Stimulated activated CD8-positive, alpha-beta memory T cell treated with anti-CD3 and anti-CD28 coated beads, Interleukin-12 subunit alpha, Interleukin-12 subunit beta, amount 100 ng/mL, for 1 hour (primary cell): ENCODE measurements at places on chromosomes 7 and 10.
A peak's percentile ranks its signal among the peaks of the same experiment; 100 is the strongest.

- no peak for DNase-seq
Measured at GRCh38 chr7:101772508-101773211, 44.8 kb upstream of the CUX1 start.

- no peak for DNase-seq
Measured at GRCh38 chr10:48550977-48551376, 53.9 kb downstream of the ARHGAP22 start.

- DNase-seq = no peak
Measured at GRCh38 chr7:79719216-79719615, 265.7 kb upstream of the MAGI2 start.

- no peak for DNase-seq
Measured at GRCh38 chr7:137480824-137481365, 137.4 kb upstream of the PTN start.

GRCh38 chr7:147304376-147304775 lies 1187.8 kb downstream of the CNTNAP2 start:
- no peak for DNase-seq

DNA sequence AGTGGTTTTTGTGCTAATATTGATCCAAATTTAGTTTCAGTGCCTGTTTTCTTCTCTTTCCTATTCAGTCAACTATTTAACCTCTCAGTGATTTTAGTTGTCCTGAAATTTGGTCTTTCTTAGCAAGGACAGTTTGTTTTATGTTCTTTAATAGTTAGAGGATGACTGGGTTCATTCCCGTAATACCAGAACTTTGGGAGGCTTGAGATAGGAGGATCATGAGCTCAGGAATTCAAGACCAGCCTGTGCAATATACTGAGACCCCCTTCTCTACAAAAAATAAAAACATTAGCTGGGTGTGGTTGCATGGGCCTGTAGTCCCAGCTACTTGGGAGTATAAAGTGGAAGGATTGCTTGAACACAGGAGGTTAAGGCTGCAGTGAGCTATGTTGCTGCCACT lies 148.3 kb downstream of the EXOC4 start:
- DNase-seq = no peak

- no peak for DNase-seq
Measured at GRCh38 chr7:157274991-157275427, 61.8 kb upstream of the DNAJB6 start.

DNA sequence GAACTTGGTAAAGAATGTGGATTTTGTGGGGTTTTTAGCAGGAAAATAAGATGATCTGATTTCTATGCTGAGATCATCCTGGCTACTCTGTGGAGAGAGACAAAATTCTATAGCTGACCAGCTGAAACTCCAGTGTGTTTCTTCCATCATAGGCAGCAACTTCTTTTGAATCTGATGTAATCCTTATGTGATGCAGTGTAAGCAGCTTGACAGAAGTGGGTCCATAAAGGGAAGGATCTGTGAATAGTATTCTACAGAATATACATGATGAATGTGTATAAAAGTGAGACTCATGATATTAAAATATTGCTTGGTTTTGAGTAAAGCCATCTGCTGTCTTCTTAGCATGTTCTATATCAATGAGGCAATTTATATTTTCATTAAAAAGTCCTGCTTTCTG lies 4.4 kb downstream of the MYO3A start:
- DNase-seq = no peak

GRCh38 chr10:35770817-35771355 lies 128.8 kb upstream of the FZD8 start:
- no peak for DNase-seq

GRCh38 chr10:132324186-132324585 lies 7.8 kb upstream of the LRRC27 start:
- no peak for DNase-seq

DNA sequence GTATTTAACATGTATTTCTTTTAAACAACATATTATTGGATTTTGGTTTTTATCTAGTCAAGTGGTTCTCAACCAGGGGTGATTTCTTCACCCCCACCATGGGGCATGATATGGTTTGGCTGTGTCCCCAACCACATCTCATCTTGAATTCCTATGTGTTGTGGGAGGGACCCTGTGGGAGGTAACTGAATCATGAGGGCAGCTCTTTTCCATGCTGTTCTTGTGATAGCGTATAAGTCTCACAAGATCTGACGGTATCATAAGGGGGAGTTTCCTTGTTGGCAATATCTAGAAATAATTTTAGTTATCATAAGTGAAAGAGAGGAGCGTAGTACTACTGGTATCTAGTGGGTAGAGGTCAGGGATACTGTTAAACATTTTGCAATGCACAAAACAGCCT lies 37.6 kb downstream of the TMEM168 start:
- no peak for DNase-seq

DNA sequence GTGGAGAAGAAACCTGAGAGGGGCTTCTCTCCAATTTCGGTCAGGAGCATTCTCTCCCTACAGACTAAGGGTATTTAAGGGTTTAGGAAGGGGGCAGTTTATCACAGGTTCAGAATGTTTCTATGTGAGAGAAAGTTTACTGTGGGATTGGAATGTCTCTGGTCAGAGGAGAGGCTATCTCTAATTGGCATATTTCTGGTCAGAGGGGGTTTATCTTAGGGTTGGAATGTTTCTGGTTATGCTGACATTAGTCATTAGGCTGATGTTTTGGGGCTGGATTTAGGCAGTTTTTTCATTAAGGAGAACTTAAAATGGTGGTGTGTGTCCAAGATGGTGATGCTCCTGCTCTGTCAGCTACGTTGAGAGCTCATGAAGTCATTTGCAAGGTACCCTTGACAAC lies 758.0 kb downstream of the TYW1 start:
- DNase-seq = no peak

- DNase-seq = no peak
Measured at GRCh38 chr7:33883671-33883965, 21.7 kb upstream of the BMPER start.

GRCh38 chr7:17456541-17456940 lies 158.1 kb downstream of the AHR start:
- DNase-seq = no peak

GRCh38 chr10:8066124-8066523 lies 11.6 kb downstream of the GATA3 start:
- no peak for DNase-seq

- no peak for DNase-seq
Measured at GRCh38 chr7:67267914-67268313, 271.3 kb downstream of the TYW1 start.

DNA sequence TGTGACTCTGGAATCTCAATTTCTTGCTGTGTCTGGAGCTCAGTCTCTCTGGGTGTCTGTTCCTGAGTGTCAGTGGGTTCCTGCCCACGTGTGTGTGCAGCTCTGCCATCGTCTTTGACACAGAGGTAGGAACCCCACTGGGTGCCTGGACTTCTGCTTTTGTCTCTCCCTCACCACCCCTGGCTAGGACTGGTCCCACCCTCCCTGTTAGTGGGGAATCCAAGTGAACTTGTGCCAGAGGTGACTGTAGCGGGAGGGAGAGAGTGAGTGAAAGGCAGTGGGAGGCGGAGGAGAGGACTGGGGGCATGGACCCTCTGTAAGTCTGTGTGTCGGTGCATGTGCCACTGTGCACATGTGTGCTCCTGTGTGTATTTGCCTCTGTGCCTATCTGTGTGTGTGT lies 299.9 kb upstream of the ZMIZ1 start:
- DNase-seq = no peak

- no peak for DNase-seq
Measured at GRCh38 chr10:100183481-100183880, 2.3 kb downstream of the ERLIN1 start.

GRCh38 chr7:106167439-106168136 lies 55.5 kb upstream of the SYPL1 start:
- no peak for DNase-seq

DNA sequence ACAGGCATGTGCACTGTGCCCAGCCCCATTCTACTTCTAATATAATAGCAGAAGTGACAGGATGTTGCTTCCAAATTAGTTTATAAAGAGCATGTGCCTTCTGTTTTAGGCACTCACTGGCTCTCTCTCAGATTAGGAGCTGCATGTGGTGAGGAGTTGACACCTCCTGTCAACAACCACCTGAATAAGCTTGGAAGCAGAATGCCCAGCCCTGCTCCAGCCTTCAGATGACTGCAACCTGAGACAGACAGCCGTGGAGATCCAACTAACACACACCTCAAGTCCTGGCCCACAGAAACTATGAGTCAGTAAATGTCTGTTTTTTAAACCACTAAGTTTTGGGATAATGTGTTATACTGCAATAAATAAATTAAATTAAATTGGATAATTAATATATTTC lies 54.5 kb downstream of the PARD3 start:
- no peak for DNase-seq

GRCh38 chr10:30534465-30535144 lies 94.9 kb downstream of the LYZL2 start:
- peak; percentile 50 for DNase-seq

- no peak for DNase-seq
Measured at GRCh38 chr7:92634205-92634604, 44.0 kb upstream of the FAM133B start.

DNA sequence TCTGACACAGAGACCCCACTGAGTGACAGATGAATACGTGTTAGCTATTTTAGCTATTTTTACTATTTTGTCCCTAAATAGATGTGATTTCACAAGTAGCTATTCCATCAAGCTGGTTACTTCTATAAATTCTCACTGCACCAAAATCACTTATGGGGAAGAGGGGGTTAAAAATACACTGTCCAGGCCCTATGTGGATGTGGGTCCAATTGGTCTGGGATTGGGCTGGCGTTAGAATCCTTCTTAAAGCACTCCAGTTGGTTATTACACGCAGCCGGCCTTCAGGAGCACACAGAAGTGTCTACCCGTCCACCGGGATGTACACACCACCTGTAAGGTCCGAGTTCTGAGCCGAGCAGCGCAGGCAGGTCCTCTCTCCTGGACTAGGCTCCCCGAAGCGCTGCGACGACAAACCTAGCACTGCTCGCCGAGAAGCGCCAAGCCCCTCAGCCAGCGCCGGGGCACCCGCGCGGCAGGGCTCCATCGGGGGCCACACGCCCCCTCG lies 222.3 kb upstream of the MKLN1 start:
- no peak for DNase-seq
